Kasumi-1 (cell line): ENCODE measurements at places on chromosomes 11 and 22.

DNA sequence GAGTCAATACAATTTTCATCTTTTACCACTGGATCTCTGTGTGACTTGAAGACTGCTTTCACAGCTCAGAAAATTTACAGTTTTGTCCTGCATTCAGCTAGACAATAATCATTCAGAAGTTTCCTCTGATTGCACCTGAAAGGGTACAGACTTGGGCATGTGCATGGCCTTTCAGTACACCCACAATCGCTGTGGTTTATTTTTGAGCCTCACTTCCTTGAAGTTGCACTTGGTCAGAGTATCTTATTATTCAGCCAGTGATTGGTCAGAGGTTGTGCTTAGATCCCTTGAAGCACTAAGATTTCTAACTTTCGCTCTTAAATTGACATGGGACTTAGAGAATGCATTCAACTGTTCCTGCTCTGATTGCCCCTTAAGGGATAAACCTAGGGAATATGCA lies 508.2 kb downstream of the FAM181B start:
- no peak for DNase-seq

GRCh38 chr11:2777386-2777785 lies 77.6 kb upstream of the KCNQ1OT1 start:
- DNase-seq: no peak

GRCh38 chr11:121123496-121124069 lies 22.5 kb downstream of the TECTA start:
- no peak for DNase-seq

DNA sequence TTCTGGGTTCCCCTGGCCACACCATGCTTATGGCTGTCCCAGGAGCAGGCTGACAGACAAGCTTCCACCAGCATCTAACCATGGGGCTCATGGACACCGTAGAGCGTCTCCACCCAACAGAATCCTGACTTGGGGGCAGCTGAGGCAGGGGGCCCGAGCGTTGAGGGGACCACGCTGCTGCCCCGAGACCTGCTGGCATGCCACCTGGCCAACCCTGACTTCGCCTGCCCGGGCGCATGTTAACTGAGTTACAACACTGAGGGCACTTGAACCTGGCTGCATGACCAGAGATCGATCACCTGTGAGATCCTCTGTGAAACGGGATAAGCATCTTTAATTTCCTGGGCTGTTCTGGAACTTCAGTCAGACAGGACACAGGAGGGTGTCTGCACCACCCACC lies 13.7 kb downstream of the PPM1F start:
- DNase-seq: no peak

GRCh38 chr11:120223793-120224192 lies 13.0 kb downstream of the OAF start:
- DNase-seq: no peak

DNA sequence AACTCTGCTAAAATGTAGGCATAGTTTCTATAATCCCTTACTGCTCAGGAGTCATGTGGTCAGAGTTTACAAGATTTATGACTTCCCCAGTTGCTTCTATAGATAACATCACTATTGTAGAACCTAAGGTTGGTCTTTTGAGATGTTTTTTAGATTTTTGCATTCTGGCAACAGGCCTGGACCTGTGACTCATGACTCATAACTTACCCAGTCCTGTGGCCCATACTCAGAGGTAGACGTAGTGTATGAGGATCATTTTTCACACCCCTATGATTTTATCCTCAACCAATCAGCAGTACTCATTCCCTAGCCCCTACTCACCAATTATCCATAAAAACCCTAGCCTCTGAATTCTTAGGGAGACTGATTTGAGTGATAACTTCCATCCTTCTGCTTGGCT lies 384.4 kb upstream of the DDI1 start:
- no peak for DNase-seq

GRCh38 chr11:83051760-83052671 lies 19.7 kb downstream of the RAB30 start:
- no peak for DNase-seq

GRCh38 chr11:128653801-128654231 lies 40.1 kb upstream of the FLI1 start:
- DNase-seq: no peak

DNA sequence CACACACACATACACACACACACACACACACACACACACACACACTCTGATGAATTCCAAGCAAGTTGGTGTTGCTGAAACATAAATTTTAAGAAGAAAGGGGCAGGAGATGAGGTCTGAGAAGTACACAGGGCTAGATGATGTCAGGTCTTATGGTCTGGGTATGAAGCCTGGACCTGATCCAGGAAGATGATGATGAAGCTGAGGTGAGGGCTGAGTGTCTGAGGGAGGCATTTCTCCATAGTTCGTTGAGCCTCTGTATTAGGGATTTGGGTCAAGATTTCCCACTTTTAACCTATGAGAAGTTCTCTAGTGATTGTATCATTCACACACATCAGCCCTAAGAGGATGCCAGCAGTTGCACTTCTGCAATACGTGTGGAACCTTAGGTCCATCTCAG lies 32.6 kb downstream of the KREMEN1 start:
- DNase-seq: no peak

DNA sequence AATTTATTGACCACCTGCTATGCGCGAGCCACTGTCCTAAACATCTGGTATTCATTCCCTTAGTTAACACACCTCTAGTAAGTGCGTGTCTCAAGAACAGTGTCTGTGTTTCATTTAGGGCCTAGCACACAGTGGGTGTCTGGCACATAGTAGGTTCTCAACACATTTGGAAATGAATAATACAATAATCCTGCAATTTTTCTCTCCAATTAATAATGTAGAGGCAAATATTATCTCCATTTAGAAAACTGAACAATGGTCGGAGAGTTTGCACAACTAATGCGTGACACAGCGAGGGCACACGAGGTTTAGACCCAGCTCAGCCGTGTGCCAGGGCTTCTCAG lies 4.0 kb upstream of the NCF4 start:
- no peak for DNase-seq

DNA sequence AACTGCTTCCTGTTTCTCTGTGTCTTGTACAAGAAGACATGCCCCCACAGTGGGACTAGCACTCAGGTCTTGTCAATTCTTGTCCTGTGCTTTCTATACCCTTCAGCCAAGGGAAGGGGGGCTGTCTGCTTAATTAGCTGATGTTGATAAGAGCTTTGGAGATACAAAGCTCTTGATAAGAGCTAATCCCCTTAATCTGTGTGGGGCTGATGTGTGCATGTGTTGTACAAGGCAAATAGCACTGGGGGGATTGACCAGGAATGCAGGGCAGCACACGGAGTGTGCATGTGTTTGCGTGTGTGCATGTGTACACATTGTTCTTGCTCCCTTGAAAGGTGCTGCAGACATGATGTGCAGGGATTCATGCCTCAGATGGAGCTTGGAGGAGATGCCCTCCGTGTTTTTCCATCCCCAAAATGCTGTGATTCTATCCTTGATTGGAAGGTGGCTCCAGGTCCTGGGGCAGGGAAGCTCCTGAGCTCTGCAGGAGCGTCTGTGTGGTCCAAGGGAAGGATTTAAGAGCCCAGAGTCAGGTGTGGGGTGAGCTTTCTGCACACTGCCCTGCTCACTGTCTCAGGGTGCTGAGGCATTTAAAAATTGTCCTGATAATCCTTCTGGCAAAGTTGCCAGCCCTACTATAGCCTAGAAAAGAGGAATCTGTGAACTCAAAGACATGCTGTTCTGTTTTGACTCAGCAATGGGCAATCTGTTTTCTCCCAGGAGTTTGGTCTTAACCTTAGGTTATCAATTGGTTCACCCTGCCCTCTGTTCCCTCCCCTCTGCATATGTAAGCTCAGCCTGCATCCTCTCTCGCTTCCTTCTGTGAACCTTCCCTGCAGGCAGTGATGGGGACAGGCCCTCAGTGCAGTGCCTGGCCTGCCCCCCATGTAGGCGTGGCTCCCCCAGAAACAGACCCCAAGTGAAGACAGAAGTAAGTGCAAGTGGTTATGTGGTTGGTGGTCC lies 102.0 kb downstream of the GRIK4 start:
- DNase-seq: no peak

DNA sequence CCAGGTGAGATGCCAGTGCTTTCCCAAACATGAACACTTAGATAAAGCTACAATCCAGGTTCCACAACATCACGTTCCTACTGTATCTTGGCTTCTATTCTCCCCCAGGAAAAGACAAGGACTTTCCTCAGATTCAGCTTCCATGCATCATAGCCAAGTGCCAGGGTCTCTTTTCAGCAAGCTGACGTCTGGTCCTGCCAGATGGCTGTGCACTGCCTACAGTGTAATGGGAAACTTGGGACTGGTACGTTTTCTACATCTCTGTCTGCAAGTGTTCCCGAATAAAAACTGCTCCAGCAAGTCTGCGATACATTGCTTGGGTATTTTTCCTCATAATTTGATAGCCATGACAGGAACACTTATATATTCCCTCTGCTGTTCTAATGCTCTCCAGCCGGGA lies 412.5 kb downstream of the FAM181B start:
- DNase-seq: no peak

DNA sequence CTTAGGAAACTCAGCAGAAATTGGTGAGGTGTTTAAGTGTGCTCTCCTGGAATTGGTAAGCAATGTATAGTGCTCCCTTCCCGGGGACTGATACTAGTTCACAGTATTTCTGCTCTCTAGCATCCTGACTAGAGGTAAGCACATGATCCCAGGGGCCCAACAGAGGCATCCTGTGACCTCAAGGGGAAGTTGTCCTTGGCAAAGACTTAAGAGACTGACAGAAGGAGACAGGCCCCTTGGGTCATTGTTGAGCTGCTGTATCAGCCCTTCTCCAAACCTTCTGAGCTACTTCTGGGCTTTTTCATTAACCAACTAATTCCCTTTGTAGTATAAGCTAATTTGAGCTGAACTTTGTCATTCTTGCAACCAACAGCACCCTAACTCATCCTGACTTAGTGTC lies 4.3 kb upstream of the TBC1D22A start:
- peak; percentile 19 for DNase-seq

GRCh38 chr11:60634126-60634525 lies 65.3 kb upstream of the MS4A8 start:
- no peak for DNase-seq

GRCh38 chr11:127345819-127346459 lies 345.4 kb upstream of the KIRREL3 start:
- peak; percentile 35 for DNase-seq

GRCh38 chr11:64028398-64029115 lies 7.2 kb upstream of the FLRT1 start:
- peak; percentile 58 for DNase-seq

DNA sequence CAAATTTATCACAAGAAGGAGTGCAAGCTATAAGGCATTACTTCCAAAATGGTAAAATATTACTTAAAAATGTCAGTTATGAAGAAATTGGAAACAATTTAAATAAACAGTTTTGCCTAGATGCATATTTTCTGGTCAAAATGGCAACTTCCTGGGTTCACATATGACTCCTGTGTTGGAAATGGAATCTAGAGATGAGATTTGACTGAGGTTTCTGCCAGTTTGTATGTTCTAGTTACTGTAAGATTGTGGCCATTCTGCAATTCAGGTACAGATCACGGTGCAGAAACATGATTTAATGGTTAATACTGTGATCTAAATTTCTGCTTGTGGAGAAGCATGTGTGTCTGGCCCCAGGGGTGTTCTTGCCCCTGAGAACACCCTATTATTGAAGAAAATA lies 3.4 kb upstream of the OR4C6 start:
- DNase-seq: no peak

- no peak for DNase-seq
These were observed 19.5 kb downstream of the AMPD3 start for GRCh38 chr11:10474551-10474950.

GRCh38 chr11:78350091-78350645 lies 67.5 kb downstream of the GAB2 start:
- DNase-seq: peak; percentile 89

- no peak for DNase-seq
These were observed at the start of gene FBLN1 for GRCh38 chr22:45502215-45503049. Gene FBLN1, plus strand, starts transcription at chr22:45502883. Its CDS starts 103 bp downstream, at chr22:45502986.

DNA sequence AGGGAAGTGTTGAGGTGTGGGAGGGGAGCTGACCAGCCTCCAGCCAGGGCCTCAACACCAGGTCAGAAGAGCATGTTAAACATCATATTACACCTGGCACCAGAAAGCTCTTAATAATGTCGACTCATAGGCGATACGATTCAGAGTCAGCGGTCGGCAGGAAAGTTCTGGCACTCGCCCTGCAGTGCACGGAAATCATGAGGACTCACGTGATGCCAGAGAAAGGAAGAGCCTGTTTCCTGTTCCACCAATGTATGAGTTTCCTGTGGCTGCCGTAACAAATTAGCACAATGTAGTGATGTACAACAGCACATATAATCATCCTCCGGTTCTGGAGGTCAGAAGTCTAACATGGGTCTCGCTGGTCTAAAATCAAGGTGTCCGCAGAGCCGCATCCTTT lies 198.8 kb downstream of the BARX2 start:
- peak; percentile 3 for DNase-seq

DNA sequence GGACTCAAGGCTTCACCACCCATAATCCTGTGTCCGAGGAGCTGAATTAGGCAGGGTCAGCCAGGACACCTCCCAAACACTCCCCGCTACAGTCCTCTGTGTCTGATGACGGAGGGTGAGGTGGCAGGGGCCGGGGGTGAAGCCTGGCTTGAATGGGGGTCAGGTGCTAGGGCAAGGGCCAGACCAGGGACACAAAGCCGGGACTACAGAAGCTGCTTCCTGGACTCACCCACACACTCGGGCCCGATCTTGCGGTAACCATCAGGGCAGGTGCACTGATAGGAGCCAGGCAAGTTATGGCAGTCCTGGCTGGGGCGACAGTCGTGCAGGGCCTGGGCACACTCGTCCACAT lies 2.3 kb downstream of the EFEMP2 start:
- DNase-seq: no peak

GRCh38 chr22:36010882-36011281 lies 17.7 kb downstream of the RBFOX2 start:
- DNase-seq: no peak

GRCh38 chr11:69775163-69775755 lies at the start of gene FGF4:
Gene FGF4, minus strand, starts transcription at chr11:69775341. Its CDS starts 257 bp downstream, at chr11:69775084.
- DNase-seq: no peak

GRCh38 chr11:36214976-36215692 lies 74.1 kb downstream of the COMMD9 start:
- DNase-seq: no peak

- no peak for DNase-seq
These were observed 70.9 kb upstream of the PRDM11 start for GRCh38 chr11:45075519-45075918.

GRCh38 chr11:115759622-115760460 lies 255.6 kb upstream of the CADM1 start:
- DNase-seq: no peak

DNA sequence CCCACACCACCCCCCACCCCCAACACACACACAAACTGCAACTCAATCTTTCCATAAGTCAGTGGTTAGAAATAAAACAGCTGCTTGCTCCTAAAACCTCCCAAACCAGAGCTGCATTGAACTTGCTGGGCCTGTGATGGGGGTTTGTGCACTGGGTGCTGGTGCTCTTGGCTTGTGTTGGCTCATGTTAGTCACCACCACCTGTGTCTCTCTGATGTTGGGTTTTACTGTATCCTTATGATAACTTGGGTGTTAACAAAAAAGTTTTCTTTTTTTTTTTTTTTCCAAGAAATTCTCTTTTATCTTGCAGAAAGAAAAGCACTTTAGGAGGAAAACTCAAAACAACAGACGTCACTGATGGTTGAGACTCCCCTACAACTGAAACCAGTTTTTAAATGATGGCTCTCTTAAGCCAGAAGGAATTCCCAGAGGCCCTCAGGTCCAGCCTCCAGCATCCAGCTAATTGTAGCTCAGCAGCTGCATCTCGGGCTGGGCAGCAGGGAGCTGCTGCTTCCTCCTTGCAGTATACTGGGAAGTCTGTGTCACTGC lies 79.9 kb upstream of the DRD2 start:
- DNase-seq: no peak

- peak; percentile 8 for DNase-seq
These were observed 6.4 kb upstream of the TENM4 start for GRCh38 chr11:79447038-79447786.
